ENCODE measurements at places on chromosomes 1 and 21. TPM values are rescaled to one million over a fixed set of nuclear protein-coding genes. Genes with fewer than 3 reads are reported as not detected.

- DNase-seq: no peak
Measured at GRCh38 chr1:176779992-176780328, 317.0 kb downstream of the PAPPA2 start.

The SYCP1 gene
- total RNA-seq: not detected

- no peak for DNase-seq
Measured at GRCh38 chr1:8040586-8040985, 14.5 kb upstream of the ERRFI1 start.

GRCh38 chr1:101632548-101633272 is 364.0 kb downstream of the OLFM3 start:
- DNase-seq: no peak

The PGLYRP4 gene
- total RNA-seq: not detected

The MIXL1 gene
- 0.57 TPM for total RNA-seq

DNA sequence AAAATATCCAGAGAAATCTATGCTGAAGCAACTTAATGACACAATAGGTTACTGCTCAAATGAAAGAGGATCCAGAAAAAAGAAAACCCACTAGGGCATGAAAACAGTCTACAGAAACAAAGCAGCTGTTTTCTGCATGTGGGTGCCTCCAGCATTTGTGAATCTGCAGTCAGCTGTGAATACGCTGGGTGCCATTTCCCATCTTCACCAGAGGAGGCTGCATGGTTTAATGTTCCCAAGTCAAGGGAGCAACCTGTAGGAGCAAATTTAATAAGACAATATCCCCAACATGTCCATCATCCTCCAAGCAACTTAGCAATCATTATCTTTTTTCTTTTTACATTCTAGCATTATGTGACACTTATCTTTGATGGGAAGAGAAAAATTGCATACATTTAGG is 396.6 kb downstream of the BRINP2 start:
- no peak for DNase-seq

- DNase-seq: no peak
Measured at GRCh38 chr1:166933633-166934032, 41.7 kb downstream of the ILDR2 start.

- no peak for DNase-seq
Measured at GRCh38 chr21:27741736-27742135, 774.8 kb upstream of the ADAMTS5 start.

GRCh38 chr1:204313675-204314074 is 46.1 kb downstream of the PLEKHA6 start:
- no peak for DNase-seq

GRCh38 chr1:223006371-223006770 is 136.7 kb downstream of the TLR5 start:
- DNase-seq: no peak

GRCh38 chr21:38626306-38626705 is 128.0 kb upstream of the ERG start:
- DNase-seq: no peak

The PDPN gene
- 45.4 TPM for total RNA-seq

DNA sequence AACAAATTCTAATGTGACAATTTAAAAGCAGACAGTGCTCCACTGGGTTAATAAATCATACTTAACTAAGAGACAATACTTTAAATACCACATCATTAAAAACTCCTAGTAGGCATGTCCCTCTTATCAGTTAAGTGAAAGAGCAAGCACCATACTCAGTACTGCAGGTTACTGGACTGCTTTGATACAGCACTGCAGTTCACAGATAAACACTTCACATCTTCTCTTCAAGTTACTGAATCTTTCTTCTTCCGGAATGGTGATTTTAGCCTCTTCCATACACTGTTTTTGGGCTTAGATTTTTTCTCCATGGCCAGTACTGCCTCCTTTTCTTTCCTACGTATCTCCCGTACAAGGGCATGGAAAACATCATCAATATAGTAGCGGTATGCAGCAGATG is 11.0 kb downstream of the RIT1 start:
- DNase-seq: no peak

GRCh38 chr1:13753636-13754402 is 53.8 kb downstream of the PRDM2 start:
- DNase-seq: no peak

The RIMS3 gene
- total RNA-seq: 6.8 TPM

GRCh38 chr1:216958569-216958968 is 235.3 kb upstream of the ESRRG start:
- no peak for DNase-seq

DNA sequence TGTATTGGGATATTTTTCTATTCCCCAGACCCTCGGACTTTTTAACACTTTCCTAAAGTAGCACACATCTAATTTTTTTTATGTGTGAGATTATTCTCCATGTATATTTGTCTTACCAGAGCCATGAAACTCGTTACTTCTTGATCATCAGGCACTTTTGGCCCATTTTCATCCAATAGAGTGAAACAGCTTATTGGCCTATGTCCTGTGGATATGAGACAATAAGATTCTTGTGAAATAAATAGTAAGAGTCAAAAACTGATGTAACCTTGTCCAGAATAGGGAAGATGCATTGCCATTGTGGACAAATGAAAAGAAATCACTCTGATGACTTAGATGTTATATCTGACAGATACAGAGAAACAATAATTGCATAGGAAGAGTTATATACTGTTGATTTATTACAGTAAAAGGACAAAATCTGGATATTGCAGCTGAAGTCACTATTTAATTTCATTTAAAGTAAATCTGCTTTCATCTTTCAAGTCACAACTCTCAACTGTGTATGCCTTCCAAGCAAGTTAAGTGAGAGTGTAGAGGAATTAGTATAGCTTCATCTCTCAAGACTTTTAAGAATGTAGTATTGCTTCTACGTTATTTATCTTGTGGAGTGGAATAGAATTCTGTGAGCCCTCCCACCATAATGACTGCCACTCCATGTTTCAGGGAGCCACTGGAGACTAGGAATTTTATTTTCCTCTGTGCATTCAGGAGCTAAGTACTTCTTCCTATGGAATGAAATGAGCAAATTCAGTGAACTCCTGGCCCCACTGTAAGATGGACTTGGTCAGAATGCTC is 86.9 kb downstream of the ADAMTS1 start:
- DNase-seq: no peak

DNA sequence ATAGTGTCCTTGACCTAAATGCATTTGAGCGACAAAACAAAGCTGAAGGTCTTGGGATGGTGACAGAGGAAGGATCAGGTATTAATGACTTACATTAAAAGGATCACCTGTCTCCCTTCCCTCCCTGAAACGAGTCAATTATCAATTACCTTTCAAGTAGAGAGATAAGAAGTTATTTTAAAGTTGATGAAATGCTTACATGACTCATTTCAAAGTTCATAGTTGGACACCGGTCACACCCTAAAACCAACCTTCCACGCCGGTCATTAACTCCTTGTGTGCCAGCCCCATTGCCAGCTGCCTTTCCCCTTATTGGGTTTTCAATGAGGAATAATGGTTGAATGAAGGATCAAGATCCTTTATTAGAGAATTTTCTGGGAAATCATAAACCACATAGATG is 129.8 kb downstream of the ZP4 start:
- DNase-seq: no peak

DNA sequence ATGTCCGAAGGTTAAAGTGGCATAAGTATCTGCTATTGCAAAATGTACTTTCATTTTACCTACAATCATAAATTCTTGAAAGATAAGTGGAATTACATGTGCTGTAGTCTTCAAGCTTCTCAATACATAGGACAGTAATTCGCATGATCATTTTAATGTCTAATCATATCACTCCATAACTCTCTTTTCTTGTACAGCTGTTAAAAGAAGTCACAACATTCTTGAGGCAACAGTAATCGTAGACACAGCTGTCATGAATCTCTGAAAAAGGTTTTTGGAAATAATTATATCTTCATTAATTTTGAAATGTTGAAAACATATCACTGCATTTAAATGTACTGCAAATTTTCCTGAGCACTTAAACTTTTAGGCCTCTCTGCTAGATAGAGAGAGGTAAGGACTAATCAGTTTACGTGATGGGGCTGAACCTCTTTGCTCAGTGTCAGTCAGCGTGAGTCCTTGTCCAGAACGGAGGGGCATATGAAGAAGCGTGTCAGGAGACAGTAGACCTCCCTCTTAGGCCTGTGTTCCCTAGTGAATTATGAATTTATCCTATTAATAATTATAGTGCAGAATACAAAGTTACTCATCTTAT is 133.4 kb downstream of the NEK7 start:
- DNase-seq: no peak

The LINGO4 gene
- total RNA-seq: 0.08 TPM

The LCA5L gene
- total RNA-seq: 1.4 TPM

DNA sequence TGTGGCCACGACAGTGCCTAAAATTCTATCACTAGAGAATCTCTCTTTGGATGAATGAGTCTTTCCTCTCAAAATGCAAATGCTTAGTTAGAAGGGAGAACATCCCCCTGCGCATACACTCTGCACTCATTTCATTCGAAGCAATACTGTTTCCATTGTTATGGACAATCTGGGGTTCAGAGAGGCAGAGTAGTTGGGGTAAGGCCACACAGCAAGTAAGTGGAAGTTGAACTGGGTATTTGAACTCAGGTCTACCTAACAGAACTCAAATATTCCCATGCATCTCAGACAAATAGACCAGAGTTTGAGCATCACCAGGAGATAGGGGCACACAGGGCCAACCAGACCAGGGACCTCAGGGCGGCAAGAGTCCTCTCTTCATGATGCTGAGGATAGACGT is 25.5 kb downstream of the RAP1GAP start:
- no peak for DNase-seq

The MRPL9 gene
- total RNA-seq: 59.3 TPM

The FMOD gene
- 123 TPM for total RNA-seq

GRCh38 chr1:22326931-22327330 is 124.7 kb upstream of the ZBTB40 start:
- DNase-seq: no peak

The TFF2 gene
- total RNA-seq: 3.7 TPM

The PRAMEF8 gene
- not detected for total RNA-seq

GRCh38 chr1:205013683-205014367 is 29.2 kb upstream of the CNTN2 start:
- peak; percentile 61 for DNase-seq

GRCh38 chr1:65625528-65625927 is 167.2 kb upstream of the PDE4B start:
- DNase-seq: no peak

The FAM110D gene
- 0.91 TPM for total RNA-seq

The ERICH3 gene
- 1.1 TPM for total RNA-seq

The AGBL4 gene
- 0.91 TPM for total RNA-seq

- no peak for DNase-seq
Measured at GRCh38 chr1:246350745-246351144, 156.3 kb downstream of the SMYD3 start.

- no peak for DNase-seq
Measured at GRCh38 chr21:42027822-42028765, 17.9 kb upstream of the ZBTB21 start.

DNA sequence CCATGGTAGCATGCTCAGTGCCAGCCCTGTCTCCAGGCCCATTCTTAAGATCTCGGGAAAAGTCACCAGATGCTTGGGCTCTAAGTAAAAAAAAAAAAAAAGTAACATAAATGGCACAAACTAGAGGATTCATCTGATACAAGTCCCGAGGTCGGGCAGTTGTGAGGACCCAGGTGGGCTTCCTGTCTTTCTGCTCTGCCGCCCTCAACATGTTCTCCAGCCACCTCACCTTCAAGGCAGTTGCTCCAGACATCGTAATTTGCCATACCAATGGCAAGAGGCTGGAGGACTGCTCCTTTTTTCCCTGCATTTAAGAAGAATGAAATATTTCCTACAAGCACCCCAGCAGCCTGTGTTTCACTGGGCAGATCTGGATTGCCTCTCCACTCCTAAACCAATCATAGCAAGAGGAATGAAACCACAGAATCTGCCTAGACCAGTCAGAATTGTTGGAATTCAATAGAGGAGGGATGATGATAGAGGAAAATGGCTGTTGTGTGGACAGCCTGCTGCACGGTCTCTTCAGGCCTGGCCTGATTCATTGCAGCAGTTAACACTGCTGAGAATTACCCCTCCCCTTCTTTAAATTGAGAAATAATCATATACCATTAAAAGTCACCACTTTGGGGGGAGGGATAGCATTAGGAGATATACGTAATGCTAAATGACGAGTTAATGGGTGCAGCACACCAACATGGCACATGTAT is 5.4 kb downstream of the HMGN2 start:
- DNase-seq: no peak

- no peak for DNase-seq
Measured at GRCh38 chr1:67166196-67166595, at the start of gene IL23R. Gene IL23R (plus strand): TSS chr1:67166454. CDS start chr1:67168121, 1,667 bp downstream.

The RHD gene
- total RNA-seq: not detected

- DNase-seq: no peak
Measured at GRCh38 chr1:92485381-92486250, 1.1 kb downstream of the GFI1 start.

The TRAF5 gene
- total RNA-seq: 10.3 TPM

DNA sequence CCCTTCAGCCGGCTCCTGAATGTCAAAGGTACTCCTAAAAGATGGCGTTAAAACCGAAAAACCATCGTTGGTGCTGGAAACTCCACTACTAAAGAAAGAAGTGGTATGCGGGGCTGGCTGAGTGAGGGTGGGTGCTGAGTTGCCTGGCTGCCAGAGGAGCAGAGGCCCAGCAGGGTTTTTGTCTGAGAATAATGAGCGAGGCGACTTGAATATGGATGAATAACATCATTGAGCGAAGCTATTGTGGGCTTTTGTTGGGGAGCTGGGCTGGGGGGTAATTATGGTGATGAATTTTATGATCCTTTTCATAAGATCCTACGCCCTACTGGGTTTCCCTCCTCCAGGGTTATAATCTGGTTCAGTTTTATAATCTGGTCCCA is 2.0 kb downstream of the PDPN start:
- no peak for DNase-seq

DNA sequence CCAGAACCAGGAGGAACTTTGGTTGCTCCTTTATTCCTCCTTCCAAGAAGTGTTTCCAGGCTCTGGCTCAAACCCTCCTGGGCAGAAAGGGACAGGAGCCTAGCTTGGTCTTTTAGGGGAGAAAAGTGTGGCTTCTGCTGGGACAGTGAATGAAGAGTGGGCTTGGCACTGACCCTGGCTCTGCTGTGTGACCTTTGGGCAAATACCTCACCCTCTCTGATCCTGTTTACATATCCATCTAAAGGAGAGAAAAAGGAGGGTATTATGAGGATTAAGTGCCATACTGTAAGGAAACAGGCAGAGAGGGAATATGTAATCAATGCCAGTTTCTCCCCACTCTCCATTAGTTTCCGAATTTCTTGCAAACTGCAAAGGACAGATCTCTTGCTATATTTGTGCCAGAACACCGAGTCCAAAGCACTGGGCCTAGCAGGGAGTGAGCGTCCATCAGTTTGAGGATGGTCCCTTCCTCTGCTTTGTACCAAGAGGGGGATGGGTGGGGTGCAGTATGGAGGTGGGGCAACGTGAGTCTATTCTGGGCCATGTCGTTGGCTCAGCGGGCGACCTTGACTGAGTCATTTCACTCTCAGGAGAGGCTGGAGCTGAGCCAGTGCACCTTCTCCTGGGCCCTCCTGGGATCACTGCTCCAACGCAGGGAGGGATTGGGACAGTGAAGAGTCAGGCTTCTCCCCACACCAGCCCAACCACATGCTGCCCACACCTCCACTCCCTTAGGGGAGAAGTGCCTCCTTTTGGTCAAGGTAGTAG is 38.4 kb downstream of the IGSF21 start:
- no peak for DNase-seq
